Uterine smooth muscle cell (primary cell): ENCODE measurements at places on chromosomes 1 and 21. TPM values are rescaled to one million over a fixed set of nuclear protein-coding genes. Genes with fewer than 3 reads are reported as not detected.

Gene VWA5B1
- not detected in 2 replicates for total RNA-seq

Gene ZNF593OS
- total RNA-seq: not detected in 2 replicates

Gene IL22RA1
- total RNA-seq: under 0.01 and 0.12 TPM in 2 replicates

Gene DNM3
- 1.1 and 2.1 TPM in 2 replicates for total RNA-seq

Gene KCNA2
- total RNA-seq: not detected in 2 replicates

Gene PKN2
- total RNA-seq: 29.8 and 30.0 TPM in 2 replicates

Gene SELP
- not detected in 2 replicates for total RNA-seq

Gene NEGR1
- 15.8 and 22.5 TPM in 2 replicates for total RNA-seq

Gene OR10Z1
- total RNA-seq: under 0.01 and 0.22 TPM in 2 replicates

Gene COL24A1
- total RNA-seq: 0.87 and 1.3 TPM in 2 replicates

Gene CD1C
- 0.12 TPM in 1 of 2 replicates, not detected in the other for total RNA-seq

Gene S100A6
- 1,072 and 1,519 TPM in 2 replicates for total RNA-seq

Gene FAM163A
- total RNA-seq: not detected in 2 replicates

Gene CDA
- total RNA-seq: 1.2 and 4.0 TPM in 2 replicates

Gene DVL1
- 133 and 150 TPM in 2 replicates for total RNA-seq

Gene F3
- 7.0 and 16.9 TPM in 2 replicates for total RNA-seq

Gene MYCL
- total RNA-seq: 0.22 and 0.37 TPM in 2 replicates

Gene LIPI
- total RNA-seq: not detected in 2 replicates
